ENCODE measurements at places on chromosomes 3 and 15.

DNA sequence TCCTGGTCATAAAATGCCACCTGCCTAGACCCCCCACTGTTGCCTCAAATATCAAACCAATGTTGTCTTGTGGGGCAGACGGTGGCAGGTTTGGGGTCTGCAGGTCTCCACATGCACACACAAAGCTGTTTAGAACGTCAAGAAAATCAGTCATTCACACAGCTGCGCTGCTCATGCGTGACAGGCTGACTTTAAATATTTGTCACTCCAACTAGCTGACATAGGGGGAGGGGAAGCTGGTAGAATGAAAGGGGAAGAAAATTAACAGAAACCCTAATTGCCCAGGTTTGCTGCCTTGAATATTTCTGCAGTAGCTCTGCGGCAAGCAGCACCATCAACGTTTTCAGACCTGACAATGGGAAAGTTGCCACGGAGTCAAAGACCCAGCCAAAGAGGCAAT is 201.8 kb downstream of the ABHD5 start:
- no peak for DNase-seq

DNA sequence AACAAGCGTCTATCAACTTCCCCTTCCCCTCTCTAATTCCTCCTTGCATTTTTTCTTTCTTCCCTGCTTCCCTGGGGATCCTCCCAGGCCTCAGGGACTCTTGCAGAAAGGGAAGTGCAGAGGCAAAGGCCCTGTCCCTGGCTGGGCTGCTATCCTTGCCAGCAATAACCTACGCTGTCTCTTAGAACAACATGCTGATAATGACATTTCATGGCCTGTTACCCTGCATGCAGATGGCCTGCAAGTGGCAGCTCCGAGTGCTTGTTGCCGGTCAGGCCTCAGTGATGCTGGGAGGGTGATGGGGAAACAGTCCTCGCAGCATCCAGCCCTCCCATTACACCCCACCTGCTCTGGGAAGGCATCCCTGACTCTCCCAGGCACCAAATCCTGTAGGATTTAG is 167.6 kb downstream of the RAB11A start:
- DNase-seq: no peak

DNA sequence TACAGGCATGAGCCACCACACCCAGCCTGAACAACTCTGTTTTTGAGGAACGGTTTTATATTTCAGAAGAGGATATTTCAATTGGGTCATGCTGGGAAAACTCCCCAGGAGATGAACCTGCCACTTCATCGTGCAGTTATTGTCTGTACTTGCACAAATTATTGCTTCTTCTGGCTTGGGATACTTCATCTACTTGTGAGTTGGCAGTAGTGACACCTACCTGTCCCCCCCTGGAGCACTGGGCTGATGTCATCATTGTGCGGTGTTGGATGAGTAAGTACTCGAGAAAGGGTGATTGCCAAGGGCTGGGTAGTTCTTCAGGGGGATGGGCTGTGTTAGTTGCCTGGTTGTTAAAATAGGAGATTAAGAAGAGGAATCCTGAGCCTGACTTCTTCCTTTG is 85.1 kb upstream of the SAMMSON start:
- peak; percentile 17 for DNase-seq

DNA sequence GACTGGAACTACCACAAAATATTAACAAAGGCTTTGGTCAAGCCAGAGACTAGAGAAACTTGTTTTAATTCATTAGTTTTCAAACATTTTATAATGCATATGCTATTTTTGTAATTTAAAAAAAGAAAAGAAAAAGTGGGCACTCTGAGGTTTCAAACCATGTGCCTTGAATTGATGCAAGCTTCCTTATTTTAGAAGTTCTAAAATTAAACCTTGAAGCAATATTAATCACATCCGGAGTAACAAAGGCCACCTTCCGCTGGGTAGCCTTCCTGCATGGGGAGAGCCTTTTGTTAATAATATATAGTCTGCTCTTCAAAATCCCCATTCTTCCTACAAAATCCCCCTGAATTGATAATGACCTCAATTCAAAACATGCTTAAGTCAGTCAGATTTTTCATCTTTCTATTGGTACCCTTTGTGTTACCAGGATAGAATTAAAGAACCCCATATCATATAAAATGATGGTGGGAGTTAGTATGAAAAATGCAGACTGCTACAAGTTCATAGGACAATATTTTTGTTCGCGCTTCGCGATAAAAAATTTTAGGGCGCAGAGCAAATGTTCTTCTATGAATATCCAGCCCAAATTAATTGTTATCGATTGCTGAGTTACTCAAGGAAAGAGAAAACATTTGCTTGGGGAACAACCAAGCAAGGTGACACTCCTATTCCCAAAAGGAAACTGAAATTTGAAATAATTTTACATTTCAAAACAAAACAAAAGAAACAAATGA is 30.6 kb downstream of the LDHAL6B start:
- DNase-seq: no peak

DNA sequence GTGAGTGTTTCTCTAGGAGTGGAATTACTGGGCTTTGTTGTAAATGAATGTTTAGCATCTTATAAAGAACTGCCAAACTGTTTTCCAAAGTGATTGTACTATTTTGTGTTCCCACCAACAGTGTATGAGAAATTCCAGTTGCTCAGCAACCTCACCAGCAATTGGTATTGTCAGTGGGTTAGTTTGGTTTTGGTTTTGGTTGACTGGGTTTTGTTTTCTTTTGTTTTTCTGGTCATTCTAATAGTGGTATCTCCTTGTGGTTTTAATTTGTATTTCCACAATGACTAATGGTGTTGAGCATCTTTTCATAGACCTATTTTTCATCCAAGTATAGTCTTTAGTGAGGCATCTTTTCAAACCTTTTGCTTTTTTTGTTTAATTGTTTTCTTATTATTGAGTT is 27.1 kb downstream of the FILIP1L start:
- DNase-seq: no peak

DNA sequence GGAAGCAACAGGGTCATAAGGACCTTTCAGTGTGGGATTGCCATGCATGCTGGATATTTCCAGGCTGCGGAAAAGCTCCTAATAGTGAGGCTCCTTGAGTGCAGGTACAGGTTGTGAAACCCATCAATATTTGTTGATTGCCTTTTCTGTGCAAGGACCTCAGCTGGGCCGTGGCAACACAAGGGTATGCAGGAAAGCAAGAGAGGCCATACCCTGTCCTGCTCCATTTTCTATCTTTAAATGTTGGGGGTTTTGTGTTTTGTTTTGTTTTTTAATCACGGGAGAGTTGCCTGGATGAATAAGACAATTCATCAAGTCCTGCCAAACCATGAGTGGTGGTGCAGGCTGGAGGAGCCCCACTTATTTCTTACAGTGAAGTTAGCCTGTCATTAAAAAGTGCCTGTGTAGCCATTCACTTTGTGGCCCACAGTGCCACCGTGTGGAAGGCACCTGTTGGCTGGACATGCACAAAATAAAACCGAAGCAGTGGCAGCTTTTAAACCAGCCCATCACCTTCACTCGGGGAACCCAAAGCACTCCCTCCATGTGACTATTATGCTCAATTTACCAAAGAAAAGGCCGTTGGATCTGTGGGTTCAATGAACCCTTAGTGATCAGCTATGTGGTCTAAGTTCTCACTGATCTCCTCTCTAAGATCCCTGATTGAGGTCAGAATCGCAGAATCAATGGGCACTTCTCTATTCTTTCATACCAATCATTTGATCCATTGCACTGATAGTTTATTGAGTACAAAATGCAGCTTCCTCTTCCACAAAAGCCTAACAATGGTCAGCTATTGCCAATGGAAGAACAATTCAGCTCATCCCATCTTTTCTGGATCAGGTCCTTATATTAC is 42.2 kb downstream of the CLDN18 start:
- DNase-seq: no peak

GRCh38 chr15:73375755-73376305 is 7.1 kb upstream of the HCN4 start:
- no peak for DNase-seq

GRCh38 chr3:31081018-31081662 is 186.7 kb upstream of the GADL1 start:
- DNase-seq: no peak

- no peak for DNase-seq
These were observed 1.1 kb downstream of the HEG1 start for GRCh38 chr3:125054449-125055329.

DNA sequence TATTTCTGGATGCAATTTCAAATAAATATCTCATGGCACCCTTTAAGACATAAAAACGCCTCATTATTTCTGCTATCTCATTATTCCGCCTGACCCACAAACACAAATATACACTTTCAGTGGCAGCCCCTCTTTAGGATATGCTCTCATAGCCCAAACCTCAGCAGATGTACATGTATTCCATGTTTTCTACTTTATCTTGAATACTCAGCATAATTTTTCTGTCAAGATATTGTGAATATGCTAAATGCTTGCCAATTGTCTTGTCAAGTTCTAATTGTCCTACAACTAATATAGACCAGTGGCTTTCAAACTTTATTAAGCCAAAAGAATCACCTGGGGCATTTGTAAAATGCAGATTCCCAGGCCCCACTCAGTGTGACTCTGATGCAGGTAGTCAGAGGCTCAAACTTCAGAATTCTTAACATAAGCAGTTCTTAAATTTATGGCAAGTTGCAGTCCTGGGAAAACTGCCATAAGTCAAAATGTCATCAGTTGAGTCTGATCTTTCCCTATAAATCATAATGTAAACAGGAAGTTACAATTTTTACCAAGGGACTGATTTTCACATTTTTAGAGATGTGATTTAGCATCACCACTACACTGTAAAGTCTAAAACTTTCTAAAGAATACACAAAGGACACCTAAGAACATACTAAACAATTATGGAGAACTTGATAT is 135.1 kb downstream of the TBL1XR1 start:
- DNase-seq: no peak

DNA sequence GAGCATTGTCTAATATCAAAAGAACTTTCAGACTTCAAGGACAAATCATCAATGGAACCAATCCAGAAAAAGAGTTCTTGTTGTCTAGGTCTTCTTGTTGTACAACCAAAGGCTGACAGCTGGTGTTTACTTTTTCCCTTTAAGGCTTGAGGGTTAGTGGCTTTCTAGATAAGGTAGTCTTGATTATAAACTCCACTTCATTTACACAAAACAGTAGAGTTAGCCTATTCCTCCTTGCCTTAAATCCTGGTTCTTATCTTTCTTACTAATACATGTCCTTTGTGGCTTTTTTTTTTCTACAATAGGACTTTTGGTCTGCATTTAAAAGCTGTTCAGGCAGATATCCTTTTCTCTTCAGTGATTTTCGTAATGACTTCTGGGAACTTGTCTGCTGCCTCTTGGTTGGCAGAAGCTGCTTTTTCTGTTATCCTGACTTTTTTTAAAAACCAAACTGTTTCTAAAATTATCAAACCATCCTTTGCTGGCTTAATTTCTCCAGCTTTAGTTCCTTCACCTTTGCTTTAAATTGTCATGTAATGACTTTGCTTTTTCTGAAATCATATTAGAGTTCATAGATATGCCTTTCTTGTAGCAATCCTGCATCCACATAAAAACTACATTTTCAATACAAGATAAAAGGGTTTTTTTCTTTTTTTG is 44.8 kb downstream of the STRIT1 start:
- DNase-seq: no peak

DNA sequence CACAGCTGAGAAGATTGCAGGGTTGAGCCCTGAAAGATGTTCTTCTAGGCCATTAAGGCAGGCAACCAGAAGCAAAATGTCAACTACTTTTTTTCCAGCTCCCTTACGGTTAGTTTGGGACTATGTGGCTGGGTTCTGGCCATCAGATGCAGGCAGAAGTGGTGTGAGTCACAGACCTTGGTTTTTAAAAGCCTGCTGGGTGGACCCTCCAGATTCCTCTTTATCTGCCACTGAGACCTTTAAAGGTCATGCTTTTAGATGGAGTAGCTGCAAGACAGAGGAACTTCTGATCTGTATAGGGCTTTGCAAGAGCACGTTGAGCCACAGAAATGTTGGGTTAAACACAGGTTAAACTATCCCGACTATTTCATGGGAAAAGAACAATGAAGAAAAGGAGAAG is 102.9 kb downstream of the CHST2 start:
- no peak for DNase-seq

DNA sequence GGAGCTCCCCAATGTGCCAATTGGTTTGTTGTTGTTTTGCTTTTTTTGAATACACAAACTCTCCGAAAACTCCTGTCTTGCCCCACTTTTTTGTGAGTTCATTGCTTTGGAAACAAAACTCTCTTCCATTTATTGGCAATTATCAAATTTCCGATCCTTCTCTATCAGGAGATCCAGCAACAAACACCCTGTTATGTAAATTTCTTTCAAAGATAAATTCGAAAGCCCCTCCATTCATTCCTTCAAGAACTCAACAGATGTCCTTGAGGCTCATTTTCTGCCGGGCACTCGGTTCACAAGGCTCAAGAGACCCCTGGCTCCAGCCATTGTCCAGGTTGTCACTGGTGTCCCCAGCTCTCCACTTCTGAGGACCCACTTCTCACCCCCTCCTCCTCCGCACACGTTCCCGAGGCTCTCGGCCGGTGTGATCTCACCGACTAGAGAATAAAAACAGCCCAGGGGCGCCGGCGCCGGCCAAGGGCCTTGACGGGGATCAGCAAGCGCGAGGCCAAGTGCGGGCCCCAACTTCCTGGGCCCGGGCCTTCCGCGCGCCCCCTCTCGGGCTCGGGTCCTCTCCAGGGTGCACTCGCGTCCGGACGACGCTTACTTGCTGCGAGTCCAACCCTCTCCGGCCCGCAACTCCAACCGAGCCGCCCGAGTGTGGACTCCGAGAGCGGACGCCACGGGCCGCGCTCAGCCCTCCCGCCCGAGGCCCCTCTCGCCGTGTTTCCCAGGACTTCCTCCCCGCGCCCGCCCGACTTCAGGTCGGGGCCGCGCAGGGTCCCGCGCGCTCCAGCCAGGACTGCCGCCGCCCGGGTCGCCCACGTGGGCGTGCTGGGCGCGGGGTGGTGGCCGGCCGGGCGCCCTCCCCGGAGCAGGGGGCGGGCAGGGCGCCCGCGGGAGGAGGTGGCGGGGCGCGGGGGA is 533 bp upstream of the SMAD3 start:
- no peak for DNase-seq

- no peak for DNase-seq
These were observed 22.6 kb upstream of the LRTM1 start for GRCh38 chr3:54950391-54951003.

DNA sequence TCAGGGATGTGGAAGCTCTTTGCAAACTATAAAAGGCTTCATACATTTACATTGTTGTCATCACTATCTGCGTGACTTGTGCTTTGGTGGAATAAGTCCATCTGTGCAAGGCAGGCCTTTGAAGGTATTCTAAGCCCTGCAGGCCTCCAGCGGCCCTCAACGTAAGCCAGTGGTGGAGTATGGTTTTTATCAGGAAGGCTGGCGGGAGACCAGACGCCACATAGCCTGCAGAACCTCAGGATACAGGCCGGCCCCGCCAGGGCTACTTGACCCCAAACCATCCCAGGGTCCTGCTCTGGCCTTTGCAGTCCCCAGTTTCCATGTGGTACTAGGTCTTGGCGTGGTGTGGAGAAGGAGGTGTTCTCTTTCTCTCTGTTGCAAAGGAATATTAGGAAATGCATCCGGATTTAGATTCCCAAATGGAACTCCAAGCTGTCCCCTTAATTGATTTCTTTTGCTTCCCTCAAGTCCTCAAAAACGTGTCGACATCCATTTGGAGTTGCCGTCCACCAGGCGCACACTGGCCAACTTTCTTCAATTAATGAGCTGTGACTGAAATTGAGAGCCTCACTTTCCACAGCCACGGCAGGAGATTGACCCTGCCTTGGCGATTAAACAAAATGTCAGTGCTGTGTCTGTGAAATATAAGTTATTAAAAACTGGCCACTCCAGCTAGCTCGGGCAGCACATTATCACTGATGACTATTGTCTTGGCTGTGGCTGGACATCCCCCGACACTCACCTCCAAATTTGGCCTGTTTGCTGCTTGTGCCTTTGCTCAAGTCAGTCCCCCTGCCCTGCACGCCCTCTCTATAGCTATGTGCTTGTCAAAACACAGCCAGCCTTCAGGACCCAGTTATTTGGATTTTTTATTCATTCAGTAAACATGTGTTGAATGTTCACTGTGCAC is 239.8 kb upstream of the TLE3 start:
- DNase-seq: no peak

Measured in T1000 (cell line).